ENCODE measurements at places on chromosomes 3 and 15.

DNA sequence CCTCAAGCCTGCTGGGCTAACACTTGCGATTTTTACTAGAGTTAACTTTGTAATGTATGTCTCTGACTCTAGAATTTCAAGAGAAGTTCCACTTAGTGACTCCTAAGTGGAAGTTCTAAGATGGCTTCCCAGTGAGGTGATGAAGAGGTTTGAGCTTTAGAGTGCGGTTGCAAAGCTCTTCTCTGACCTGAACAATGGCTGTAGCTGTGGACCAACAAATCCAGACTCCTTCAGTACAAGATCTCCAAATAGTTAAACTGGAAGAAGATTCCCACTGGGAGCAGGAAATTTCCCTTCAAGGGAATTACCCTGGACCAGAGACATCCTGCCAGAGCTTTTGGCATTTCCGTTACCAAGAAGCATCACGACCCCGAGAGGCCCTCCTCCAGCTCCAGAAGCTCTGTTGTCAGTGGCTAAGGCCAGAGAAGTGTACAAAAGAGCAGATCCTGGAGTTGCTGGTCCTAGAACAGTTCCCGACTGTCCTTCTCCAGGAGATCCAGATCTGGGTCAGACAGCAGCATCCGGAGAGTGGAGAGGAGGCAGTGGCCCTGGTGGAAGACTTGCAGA, 22.3 kb downstream of the WDR73 start:
- DNase-seq, result no peak

DNA sequence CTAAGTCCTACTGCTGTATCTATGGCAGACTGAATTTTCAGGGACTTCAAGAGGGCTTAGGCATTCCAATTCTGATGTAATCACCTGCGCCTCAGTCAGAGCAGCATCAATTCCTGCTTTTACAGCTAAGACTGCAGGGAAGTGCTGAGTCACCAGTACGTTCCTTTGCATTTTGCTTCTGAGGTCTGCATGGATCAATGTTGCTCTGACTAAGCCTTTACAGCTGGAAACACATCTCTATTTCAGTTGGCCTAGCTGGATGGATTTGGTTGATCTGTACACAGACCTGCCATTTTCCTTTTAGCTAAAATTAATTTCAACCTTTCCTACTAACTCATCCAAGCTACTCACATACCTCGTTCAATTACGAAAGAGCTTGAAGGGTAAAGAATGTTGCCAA, 51.3 kb downstream of the ETV5 start:
- DNase-seq, result no peak

DNA sequence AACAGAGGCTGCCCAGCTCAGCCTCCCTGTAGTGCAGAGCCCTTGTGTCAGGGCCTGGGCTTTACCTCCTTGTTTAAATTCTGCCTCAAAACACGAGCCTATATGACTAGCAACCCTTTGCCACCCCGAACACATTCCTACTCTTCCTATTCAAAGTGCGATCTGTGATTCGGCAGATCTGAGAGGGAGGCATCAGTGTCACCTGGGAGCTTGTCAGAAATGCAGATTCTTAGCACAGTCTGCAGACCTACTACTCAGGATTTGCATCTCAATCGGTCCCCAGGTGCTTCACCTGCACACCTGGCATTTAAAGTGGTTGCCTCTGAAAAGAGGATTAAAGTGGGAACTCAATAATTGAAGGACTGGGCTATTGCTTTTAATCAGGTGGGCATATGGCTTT, 273.2 kb upstream of the TOPAZ1 start:
- no peak for DNase-seq

DNA sequence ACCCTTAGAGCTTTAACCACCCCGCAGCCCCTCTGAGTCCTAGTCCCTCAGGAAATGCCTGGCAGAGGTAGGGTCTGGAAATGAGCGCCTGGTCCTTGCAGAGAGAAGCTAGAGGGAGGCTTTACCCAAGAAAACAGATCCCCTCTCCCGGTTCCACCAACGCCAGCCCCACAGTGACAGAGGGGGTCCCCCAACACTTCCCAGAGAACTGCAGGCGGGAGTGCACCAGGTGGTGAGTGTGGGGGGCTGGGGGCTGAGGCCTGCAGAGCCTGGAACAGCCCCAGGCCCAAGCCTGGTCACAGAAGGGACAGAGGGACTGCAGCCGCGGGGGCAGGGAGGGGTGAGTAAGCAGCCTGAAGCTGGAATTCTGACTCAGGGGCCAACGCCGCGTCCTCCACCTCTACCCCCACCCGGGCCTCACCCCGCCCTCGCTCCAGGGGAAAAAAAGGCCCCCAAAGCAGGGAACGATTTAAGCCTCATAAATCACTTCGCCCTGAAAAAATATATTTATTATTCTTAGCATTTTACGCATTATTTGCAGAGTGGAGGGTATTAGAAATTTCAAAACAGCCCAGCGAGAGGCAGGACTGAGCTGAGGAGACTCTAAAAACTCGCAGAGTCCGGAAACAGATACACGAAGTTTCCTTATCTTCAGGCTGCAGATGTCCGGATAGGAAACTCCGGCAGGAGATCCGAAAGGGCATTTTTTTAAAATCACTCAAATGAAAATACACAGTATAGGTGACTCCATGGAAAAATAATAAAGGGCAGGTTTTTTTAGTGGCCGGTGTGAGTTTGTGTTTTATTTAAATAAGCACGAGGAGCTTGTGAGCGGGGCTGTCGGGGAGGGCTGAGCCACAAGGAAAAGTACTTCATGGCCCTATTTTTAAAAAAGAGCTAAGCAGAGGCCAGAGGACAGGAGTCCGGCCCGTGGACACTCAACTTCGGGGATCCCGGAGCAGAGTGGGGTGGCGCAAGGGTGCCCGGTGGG, 10.0 kb downstream of the GATA2 start:
- DNase-seq, result no peak

DNA sequence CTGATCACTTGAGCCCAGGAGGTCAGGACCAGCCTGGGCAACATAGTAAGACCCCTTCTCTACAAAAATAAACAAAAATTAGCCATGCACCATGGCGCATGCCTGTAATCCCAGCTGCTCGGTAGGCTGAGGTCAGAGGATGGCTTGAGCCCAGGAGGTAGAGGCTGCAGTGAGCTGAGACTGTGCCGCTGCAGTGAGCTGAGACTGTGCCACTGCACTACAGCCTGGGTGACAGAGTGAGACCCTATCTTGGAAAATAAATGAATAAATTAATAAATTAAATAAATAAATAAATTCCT, 10.8 kb downstream of the SHISA5 start:
- DNase-seq, result no peak

GRCh38 chr3:143216709-143217182, 97.2 kb downstream of the CHST2 start:
- DNase-seq, result no peak

GRCh38 chr3:183875411-183875810, 9.3 kb downstream of the PARL start:
- DNase-seq, result no peak

GRCh38 chr3:53231532-53232511, 24.0 kb downstream of the TKT start:
- DNase-seq, result peak; percentile 34

GRCh38 chr3:77055841-77056341, 16.0 kb downstream of the ROBO2 start:
- no peak for DNase-seq

DNA sequence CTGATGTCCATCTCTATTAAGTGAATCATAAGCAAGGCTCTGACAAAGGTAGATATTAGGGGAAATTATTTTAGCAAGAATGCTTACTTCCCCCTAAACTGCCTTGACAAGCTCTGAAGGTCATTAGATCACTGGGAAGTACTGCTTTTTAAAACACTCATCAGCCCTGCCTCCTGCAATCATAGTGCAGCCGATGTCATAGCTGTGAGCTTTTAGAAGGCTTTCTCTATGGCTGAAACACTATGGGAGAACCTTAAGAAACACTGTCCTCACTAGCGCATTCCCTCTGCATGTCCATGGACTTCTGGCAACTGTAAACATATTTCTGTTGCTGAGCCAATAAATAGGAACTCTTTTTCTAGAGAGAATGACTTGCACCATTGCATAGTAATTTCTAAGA, 38.7 kb upstream of the PTPRG start:
- no peak for DNase-seq

DNA sequence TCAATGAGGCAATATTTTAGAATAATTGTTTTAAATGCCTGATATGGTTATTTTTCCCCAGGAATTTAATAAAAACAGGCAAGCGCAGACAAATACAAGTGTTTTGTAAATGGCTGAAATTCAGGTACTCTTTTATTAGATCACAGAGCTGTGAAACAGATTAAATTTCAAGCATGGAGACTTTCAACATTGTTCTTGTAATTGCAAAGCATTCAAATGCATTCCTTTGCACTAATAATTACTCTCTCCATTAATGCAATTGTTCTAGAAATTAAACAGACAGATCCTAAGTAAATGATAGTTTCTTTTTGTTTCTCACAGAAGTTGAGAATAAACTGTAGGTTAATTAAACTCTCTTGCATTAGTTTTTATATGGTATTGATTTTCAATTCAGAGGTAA, 42.4 kb upstream of the TGFBR2 start:
- DNase-seq, result no peak

GRCh38 chr15:42483677-42484076, 7.3 kb downstream of the ZNF106 start:
- DNase-seq, result no peak

GRCh38 chr3:104763007-104763406, 603.7 kb upstream of the ALCAM start:
- DNase-seq, result no peak

GRCh38 chr3:187256051-187256616, 35.4 kb downstream of the MASP1 start:
- no peak for DNase-seq

DNA sequence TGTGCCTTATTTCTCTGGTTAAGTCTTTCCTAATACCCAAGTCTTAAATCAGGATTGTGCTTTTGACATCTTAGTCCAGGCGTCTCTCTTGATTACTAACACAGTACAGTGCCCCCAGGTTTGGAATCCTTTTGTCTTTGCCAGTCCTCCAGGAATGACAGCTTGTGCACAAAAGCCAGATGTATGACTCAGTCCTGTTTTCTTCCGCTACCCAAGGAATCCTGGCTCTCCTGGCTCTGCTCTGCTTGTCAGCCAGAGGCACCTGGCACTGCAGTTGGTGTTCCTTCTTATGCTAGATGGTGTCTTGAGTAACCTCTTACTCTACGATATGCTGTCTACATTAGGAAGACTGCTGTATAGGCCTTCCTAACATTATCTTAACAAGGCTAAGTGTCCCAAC, 728.2 kb upstream of the NECTIN3 start:
- no peak for DNase-seq

GRCh38 chr15:77870195-77871065, 207.1 kb downstream of the TBC1D2B start:
- peak; percentile 83 for DNase-seq

- no peak for DNase-seq
Observed at GRCh38 chr3:53581671-53582070, 87.3 kb downstream of the CACNA1D start.

DNA sequence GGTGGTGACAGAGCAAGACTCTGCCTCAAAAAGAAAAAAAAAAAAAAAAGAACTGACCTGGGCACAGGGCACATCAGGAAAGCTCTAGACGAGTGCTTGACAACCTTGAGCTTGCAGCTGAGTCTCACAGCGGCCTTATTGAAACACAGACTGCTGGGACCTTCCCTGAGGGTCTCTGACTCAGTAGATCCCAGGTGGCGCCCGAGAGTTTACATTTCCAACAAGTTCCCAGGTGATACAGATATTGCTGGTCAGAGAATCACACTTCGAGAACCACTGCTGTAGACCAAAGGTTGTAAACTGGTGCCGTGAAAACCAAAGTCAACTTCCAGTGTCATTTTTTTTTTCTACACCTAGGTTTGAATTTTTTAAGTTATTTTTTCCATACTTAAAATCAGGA, 573.2 kb upstream of the MDFIC2 start:
- no peak for DNase-seq

DNA sequence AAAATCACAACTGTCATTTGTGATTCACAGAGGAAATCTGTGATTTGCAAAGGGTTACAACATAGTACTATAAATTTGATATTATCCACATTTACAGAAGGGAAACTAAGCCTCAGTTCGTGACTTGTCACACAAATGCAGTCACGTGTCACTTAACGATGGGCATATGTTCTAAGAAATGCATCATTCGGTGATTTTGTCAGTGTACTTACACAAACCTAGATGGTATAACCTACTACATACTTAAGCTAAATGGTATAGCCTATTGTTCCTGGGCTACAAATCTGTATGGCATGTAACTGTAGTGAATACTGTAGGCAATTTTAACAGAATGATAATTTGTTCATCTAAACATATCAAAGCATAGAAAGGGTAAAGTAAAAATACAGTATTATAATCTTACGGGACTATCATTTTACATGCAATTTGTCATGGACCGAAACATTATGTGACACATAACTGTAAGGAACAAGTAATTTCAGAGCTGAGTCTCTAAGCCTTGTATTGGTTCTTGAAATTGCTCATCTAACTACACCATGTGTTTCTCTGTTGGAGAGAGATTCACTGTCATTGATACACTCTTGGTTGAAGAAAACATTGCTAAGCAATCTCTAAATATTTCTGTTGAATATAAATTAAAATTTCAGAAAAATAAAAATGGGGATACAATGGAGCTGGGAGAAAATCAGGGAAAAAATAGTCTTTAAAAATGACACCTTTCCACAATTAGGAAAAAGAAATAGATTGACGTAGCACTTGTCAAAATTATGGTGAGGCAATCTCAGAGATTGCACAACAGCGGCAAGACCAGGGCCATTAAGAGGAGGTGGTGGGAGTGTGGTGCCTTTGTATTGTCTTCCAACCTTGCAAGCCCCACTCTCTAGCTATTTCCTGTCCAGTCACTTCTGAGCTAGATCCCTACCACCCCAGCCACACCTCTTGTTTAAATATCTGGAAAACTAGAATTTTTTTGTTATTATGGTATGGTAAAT, 645.8 kb upstream of the TBL1XR1 start:
- no peak for DNase-seq

GRCh38 chr3:63383040-63383439, 104.9 kb downstream of the SYNPR start:
- no peak for DNase-seq

- DNase-seq, result peak; percentile 82
Observed at GRCh38 chr15:90001683-90002427, 731 bp downstream of the ZNF710 start.

DNA sequence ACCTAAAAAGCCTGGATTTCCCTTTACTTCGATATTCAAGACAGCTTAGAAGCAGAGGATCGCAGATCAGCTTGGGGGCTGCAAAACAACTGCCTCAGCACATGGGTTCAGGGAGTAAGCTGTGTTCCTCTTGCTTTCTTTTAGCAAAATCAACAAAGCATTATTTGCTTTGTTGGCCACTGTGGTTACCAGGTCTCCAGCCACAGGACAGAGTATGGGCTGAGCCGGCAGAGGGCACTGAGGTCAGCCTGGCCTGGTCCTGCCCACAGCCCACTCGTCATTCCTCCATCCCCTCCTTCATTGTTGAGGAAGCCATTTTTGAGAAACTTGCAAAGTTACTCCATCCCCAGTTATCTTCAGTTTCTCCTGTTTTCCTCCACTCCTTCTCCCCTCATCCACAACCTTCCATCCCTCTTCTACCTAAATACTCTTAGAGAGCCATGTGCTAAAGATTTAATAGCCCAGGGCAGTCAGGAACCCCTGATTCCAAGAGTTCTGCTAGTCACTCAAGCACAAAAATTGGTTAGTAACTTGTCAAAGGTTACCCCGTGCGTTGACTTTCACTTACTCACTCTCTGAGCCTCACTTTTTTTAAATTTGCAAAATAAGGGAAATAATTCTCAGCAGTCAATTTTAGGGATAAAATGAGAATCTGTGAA, 60.0 kb upstream of the HES1 start:
- DNase-seq, result no peak

- no peak for DNase-seq
Observed at GRCh38 chr3:193830791-193831191, 237.8 kb downstream of the OPA1 start.
